ENCODE measurements at places on chromosomes 1 and 21.

GRCh38 chr1:50930193-50930592, 29.9 kb downstream of the FAF1 start:
- DNase-seq, result no peak

GRCh38 chr1:41713557-41714327, 205.0 kb downstream of the HIVEP3 start:
- DNase-seq, result peak; percentile 83

- no peak for DNase-seq
Observed at GRCh38 chr1:95752515-95753381, 518.7 kb downstream of the RWDD3 start.

DNA sequence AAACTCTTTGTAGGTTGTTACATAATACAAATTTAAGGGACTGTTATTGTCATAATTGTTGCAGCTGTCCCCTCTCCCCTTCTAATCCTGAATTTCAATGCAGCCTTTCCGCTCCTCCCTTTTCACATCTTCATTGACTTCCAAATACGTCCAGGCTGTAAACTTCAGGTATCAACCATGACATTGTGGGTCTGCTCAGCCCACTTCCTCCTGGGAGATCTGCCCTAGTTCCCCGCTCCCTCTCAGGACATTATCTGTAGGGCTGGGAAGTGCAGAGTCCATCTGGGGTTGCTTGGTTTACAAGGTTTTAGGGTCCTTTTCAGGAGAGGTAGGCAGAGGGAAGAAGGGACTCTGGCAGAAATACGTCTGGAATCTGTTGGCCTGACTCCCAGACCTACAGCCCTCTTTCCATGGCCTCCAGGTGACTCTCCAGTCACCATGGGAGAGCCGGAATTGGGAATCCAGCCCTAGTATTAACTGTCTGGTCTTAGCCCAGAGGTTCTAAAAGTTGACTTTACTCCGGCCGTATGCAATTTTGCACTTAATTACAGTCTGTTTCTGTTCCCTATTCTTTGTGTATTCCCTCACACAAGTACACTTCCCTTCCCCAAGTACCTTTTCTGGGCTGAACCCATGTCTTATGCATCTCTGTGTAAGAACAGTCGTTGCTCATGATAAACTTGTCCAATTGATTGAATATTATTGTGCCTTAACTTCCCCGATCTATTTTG, 4.7 kb upstream of the DENND2D start:
- DNase-seq, result no peak

DNA sequence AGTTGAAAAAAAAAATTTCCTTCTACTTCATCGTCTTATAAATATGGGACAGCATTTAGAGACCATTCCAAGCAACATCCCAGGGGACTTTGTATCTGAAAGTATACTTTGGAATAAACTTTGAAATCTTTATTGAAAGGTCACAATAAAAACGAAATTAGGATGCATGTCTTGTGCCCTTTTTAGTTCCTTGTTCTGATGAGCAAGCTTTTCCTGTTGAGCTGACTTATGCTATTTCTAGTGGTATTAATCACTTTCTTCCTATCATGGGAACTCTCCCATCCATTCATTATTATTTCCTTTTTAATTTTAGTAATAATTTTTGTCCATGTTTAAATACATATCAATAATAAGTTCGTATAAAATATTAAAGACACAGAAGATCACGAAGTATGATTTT, 4.0 kb upstream of the GBP2 start:
- DNase-seq, result no peak

DNA sequence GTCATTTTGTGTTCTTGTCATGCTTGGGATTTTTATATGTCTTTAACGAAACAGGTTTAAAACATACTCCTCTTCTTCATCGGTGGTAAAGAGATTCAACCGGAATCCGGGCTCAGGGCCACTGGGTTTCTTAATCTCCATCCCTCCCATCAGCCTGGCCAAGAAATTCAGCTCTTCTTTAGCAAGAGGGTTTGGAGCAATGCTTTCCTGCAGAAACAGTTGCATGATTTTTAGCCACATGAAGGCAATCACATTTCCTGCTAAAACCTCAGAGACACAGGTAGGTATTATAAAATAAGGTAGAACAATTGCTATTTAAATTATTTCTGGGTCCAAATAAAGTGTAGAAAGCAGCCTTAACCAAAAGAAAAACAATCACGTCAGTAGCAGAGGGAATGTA, 22.7 kb upstream of the LSM10 start:
- DNase-seq, result no peak

- no peak for DNase-seq
Observed at GRCh38 chr1:154745750-154746425, 124.2 kb downstream of the KCNN3 start.

DNA sequence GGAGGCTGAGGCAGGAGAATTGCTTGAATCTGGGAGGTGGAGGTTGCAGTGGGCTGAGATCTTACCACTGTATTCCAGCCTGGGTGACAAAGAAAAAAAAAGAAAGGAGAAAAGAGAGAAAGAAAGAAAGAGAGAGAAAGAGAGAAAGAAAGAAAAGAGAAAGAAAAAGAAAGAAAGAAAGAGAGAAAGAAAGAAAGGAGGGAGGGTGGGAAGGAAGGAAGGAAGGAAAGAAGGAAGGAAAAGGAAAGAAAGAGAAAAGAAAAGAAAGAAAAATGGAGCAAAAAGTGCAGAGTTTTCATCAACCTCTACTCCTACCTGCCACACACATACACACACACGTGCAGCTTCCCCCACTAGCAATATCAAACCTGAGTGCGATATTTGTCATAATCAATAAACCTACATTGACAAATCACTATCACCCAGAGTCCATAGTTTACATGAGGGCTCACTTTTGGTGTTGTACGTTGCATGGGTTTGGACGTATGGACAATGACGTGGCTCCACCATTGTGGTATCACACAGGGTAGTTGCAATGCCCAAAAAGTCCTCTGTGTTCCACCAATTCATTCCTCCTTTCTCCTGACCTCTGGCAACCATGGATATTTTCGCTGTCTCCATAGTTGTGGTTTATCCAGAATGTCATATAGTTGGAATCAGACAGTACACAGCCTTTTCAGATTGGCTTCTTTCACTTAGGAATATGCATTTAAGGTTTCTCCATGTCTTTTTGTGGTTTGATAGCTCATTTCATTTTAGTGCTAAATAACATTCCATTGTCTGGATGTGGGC, 36.5 kb downstream of the EVA1C start:
- DNase-seq, result no peak

DNA sequence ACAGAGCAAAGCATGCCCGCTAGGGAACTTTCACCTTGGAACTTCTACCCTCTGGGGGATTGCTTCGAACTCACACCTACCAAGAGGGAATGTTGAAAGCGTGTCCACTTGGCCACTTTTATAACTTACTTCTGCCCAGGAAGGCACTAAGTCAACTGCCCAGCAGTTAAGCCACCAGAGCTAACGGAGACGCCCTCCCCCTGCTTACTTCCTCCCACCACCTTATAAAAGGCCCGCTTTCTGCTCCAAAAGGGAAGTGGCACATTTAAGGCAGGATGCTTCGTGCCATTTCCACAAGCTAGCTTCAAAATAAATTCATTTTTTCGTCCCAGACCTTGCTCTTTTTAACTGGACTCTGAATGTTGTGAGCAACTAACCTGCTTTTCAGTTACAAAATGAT, 3.2 kb upstream of the AK2 start:
- no peak for DNase-seq

DNA sequence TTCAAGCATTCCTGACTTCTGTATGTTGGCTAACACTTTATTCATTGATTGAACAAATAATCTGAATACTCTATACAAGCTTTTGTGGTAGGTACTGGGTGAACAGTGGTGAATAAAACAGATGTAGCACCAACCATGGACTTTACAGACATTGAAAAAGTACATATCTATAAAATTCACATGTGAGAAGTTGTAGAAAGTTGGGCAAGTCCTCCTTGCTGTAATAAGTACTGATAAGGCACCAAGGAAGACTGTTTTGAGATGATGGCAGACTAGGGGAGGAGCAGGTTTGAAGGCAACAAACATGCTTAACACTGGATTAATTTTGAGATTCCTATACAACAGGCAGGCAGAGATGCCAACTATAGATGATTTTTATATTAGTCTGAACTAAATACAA, 42.4 kb downstream of the RNF2 start:
- DNase-seq, result no peak

- DNase-seq, result no peak
Observed at GRCh38 chr21:33651965-33652680, 9.8 kb downstream of the ITSN1 start.

DNA sequence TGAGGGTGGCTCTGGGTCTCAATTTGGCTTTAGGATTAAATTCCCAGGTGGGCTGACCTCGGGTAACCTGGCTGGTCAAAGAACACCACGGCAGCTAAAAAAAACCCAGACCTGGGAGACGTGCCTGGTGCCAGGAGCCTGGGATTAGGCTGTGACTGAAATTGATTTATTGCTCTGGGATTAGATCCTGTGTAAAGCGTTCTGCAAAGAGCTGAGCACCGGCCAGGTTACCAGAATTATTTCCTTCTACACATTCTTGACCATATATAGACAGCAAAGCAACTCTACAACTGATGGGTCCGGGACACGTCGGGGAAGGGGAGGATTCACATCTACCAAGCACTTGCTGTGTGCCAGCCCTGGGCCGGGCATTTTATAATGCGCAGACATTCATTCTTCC, 45.2 kb downstream of the TMCO4 start:
- DNase-seq, result no peak

DNA sequence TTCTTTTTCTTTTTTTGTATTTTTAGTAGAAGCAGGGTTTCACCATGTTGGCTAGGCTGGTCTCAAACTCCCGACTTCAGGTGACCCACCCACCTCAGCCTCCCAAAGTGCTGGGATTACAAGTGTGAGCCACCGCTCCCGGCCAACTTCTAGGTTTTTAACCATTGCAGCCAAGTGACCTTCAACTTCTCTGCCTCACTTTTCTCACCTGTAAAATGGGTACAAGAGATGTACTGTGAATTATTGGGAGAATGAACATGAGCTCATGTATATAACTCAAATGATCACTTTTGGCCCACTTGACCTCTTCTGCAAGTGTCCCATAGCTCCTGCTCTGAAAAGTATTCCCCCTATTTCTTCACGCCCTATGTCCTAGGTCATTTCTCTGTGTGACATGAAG, 11.8 kb upstream of the RPL11 start:
- DNase-seq, result no peak

- DNase-seq, result no peak
Observed at GRCh38 chr1:169110689-169111447, 4.4 kb downstream of the ATP1B1 start.

GRCh38 chr1:21333824-21334213, 43.6 kb upstream of the ECE1 start:
- DNase-seq, result no peak

- DNase-seq, result no peak
Observed at GRCh38 chr21:40555021-40555528, 291.9 kb downstream of the DSCAM start.

- no peak for DNase-seq
Observed at GRCh38 chr1:175080030-175080429, 12.4 kb downstream of the TNN start.

DNA sequence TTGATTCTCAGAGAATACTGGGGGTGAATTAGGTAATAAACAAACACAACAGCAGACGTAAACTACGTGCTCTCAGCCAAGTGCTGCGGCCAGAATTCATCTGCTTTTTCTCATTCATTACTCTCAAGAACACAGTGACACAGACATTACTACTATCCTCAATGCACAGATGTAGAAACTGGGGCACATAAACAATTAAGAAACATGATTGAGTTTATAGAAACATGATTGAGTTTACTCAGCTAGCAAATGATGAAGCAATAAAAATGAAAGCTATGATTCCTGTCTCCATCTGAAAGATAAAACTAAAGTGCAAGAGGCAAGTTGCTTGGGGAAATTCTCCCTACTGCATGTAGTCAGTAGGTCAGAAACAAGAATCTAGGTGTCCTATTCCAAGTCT, 140.5 kb downstream of the IFI44 start:
- no peak for DNase-seq

DNA sequence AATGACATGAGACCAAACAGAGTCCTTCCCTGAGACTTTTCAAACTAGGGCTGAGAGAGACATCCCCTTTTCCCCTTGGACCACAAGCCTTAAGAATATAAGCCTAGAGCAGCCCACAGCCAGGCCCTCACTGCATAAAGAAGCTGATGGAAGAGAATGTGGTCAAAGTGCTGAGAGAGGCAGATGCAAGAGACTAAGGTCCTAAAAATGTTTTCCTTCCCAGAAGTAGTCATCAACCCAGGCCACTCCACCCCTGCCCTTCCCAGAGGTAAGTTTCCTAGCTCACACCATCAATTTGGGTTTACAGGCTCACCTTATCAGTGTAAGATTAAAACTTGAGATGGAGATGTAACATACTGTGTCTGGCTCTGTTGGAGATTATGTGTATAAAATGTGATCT, 58.2 kb downstream of the BCAR3 start:
- DNase-seq, result no peak

- no peak for DNase-seq
Observed at GRCh38 chr1:224481601-224482000, 47.0 kb upstream of the WDR26 start.

DNA sequence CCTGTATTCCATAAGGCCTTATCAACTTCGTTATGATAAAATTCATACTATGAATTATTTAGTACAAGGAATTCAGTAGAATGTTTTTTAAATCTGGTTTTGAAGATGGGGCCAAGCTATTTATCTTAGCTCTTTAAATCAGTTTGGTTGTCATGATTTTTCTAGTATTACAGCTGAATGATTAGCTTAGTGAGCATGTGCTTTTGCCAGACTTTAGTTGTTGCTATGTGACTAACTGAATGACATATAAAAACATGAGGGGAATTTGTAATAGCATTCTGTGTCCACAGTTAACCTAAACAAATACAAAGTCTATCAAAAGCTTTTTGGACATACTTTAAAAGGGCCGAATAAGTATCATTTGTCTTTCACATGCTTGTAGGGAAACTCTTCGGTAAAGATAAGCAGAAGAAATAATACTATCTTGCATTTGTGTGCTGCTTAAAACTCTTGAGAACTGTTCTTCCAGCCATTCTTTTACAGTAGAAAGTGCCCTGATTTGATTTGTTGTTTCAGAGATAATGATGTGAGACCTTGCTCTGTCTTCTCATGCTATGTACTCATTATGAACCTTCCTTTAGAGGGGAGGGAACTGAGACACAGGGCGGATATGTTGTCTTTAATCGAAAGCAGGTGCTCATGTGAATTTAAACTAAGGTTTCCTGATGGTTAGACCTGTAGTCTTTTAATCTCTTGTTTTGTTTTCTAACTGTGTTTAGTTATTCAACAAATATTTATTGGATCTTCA, 18.8 kb downstream of the NEK7 start:
- DNase-seq, result peak; percentile 56

GRCh38 chr1:212110617-212111016, 75.1 kb downstream of the DTL start:
- DNase-seq, result no peak
